ENCODE measurements at places on chromosomes 5 and 9. TPM values are rescaled to one million over a fixed set of nuclear protein-coding genes. Genes with fewer than 3 reads are reported as not detected.
A peak's percentile ranks its signal among the peaks of the same experiment; 100 is the strongest.

DNA sequence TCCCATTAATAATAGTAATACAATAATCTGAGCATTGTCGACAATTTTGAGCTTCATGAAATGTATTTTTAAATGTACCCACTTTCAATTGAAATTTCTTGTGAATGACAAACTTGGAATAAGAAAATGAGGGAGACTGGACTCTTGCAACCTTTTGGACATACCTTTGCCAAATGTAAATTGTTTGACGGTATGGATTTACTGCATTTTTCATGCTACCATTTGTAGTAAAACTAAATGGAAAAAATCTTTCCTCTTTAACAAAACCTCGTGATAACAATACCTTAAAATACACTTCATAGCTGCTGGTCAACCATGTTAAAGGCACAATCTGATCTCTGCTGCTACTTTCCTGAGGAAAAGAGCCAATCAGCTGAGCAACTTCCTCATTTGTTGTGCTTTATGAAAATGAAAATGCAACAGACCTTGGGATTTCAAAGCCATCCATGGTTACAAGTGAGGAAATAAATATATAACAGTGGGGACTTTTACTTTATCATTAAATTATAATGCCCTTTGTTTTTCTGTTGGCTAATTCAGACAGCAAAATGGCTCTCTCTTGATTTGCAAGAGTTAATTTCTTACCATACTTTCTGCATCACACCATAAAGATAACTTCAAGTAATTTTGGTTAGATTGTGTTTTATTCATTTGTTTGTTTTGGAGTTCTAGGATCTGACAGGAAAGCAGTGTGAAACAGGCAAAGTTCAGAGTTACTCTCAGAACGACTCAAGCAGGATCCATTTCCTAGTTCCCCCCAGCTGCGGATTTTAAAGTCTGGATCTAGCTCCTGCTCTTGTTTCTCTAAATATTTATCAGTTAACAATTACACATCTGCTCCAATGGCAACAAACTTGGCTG lies 1.1 kb downstream of the ALDH1A1 start:
- DNase-seq: no peak

DNA sequence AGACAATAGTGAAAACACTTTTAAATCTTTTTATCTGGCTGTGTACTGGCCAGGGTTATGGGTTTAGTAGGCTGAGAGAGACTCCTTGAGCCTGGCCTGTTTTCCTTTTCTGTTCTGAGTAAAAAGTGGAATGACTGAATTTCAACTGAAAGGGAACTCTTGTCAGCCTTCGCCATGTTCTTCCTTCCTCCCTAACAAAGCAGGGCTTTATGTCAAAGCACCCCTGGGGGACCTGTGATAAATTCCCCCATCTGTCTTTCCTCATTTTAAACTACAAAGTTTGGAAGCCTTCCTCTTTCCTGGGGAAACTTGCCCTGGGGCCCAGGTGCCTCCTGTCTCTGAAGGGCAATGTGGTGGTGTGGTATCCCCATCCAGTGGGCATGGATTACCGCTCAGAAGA lies 29.7 kb downstream of the LARP1 start:
- DNase-seq: no peak

DNA sequence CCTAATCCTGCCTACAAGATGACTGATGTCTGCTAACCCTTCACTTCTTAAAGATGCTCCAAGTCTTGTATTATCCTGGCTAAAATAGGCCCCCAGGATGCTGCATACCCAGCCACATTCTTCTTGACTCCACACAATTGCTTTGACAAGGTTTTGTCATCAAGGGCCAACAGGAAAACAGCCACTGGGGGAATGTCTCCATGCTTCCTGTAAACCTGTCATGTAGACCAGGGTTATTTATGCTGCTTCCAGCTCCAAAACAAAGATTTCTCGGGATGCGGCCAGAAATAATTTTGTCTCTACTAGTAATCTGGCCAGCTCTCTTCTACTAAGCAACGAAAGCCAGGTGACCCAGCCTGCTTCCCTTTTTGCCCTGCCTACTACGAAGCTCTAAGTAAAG lies 53.8 kb downstream of the SHB start:
- DNase-seq: no peak

DNA sequence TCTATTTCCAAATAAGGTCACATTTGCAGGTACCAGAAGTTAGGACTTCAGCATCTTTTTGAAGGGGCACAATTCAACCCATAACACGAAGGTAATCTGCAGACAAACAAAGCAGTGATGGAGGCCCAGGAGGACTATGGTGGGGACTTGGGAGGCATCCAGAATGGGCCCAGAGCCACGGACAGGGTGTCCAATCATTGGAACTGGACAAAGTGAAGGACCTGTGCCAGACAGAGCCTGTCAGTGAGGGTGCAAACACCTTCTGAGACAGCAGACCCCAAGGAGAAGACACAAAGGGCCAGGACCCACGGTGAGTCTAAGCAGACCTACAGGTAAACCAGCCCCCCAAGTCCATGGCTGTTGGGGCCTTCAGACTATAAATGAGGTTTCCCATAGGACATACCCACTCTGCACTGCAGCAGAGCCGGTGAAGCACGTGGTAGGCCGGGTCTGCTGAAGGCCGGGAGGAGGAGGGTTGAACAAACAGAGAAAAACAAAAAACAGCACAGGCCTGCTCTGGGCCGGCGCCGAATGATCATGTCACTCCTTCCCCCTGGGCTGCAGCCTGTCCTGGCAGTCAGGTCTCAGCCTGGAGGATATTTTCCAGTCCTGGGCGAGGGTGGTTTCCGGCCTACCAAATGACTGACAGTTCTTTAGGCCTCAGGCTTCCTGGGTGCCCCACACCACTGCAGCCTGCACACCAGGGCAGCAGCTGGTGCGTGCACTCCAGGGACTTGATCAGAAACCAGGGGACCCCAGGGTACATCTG lies 84.4 kb downstream of the COL23A1 start:
- DNase-seq: no peak

- DNase-seq: no peak
These were observed 971.3 kb upstream of the CDH18 start for GRCh38 chr5:20959347-20959746.

Gene SHLD3
- 2.8 TPM for total RNA-seq

DNA sequence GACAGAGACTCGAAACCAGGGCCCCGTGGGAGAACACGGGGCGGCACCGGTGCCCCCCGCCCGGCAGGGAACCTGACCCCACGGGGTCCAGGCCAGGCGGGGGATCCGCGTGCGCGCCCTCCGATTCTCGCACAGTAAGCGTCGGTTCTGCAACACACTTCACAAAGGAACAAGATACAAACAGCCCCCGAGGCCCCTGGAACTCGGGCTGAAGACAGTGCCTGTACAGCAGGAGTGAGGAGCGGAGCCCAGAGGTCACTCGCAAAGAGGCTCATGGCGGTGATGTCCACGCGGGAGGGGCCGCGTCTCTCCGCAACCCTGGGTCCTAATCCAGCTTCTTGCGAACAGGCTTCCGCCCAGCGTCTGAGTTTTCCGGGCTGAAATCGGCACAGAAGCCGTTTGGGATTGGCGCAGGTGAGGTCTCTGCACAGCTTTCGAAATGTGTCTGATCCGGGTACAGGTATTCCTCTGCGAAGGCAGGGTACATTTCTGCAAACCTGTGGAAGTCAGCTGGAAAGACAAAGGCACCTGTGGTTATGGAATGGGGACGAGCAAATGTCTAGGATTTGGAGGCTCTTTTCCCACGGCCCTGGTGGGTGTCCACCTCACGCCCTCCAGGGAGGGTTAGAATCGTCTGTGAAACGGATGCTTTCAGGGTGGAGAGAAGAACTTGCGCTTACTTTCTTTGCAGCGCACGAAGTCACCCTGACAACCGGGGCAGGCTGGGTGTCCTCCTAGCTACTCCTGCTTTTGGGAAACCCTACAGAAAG lies 18.3 kb upstream of the SLC6A3 start:
- no peak for DNase-seq

DNA sequence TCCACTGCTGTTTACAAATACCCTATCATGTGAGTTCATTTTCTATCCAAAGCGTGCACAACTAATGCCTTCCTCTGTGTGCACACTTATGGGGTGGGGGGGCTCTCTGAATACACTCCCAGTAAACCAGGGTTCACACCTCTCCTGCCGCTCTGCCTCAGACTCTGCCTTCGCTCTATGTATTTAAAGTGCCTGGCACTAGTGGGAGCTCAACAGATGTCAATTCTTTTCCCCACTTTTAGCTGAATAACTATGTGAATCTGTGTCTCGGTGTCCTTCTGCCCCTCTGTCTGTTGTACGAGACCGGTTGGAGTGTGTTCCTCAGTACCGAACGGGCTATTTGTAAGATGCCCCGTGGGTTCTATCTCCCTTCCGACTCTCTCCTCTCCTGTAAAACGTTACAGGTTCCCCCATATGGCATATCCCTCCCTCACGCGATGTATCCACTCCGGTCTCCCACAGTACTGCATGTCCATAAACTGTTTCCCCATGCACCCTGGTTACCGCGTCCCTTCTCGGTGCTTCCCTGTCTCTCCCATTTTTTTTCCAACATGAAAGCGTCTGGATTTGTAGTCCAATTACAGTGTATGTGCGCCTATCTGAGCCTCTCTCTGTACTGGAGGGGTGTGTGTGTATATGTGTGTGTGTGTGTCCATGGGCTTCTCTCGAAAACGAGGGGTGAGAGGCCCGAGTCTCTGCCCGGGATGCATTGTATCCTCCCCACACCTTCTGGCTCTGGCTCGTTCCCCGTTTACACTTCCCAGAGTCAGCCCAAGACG lies 1.6 kb downstream of the ELL2 start:
- no peak for DNase-seq

DNA sequence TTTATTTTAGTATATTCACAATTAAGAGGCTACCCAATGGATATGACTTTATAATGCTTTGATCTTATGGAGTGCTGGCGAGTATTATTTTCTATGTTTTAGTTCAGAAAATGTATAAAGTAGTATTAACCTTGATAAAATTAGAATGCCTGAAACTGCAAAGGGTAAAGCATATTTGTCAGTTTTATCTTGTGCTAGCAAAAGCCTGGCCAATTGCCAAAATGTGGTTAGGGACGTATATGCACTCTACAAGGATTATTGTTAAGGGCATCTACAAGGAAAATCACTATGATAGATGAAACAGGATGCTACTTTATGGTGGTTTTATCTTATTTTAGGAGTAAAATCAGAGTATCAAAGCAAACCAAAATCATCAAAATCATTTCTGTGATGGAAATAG lies 281.7 kb downstream of the CCDC171 start:
- DNase-seq: no peak

GRCh38 chr5:144144956-144145751 lies 25.3 kb downstream of the YIPF5 start:
- no peak for DNase-seq

DNA sequence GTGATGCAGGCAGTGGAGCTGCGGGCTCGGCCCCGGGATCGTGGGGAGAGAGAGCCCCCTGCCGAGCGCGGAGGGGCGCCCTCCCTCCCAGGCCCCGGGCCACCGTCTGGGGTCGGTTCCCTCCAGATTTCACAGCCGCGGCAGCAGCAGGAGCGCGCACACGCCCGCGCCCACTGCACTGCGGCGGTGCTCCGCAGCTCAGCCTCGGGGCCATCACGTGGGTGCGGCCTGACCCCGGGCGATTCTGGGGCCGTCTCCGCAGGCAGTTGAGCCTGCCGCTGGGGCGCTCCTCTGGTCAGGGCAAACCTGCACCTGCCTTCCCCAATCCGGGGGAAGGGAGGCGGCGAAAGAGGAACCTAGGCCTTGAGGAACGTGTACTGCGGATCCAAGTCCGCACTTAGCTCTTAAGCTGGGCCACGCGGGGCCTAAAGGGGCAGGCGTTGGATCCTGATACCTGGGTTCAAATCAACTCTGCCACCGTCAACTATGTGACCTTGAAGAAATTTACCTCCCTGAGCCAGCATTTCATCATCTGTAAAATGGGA lies 9.4 kb upstream of the DELE1 start:
- DNase-seq: no peak

DNA sequence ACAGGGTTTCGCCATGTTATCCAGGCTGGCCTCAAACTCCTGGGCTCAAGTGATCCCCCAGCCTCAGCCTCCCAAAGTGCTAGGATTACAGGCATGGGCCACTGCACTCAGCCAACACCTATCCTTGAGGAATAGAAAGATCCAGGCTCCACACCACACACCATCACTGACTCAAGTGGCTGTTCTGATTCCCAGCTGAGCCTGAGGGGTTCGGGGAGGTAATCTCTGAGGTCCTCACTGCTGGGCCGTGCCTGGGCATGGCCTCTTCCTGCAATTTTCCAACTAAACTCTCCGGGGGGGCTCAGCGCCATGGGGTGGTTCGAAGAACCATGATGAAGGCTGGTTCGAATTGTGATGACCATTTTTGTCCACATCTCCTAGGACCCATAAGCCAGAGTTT lies 31.0 kb upstream of the IL17B start:
- DNase-seq: no peak

GRCh38 chr9:118367383-118367782 lies 663.2 kb downstream of the TLR4 start:
- peak; percentile 5 for DNase-seq

DNA sequence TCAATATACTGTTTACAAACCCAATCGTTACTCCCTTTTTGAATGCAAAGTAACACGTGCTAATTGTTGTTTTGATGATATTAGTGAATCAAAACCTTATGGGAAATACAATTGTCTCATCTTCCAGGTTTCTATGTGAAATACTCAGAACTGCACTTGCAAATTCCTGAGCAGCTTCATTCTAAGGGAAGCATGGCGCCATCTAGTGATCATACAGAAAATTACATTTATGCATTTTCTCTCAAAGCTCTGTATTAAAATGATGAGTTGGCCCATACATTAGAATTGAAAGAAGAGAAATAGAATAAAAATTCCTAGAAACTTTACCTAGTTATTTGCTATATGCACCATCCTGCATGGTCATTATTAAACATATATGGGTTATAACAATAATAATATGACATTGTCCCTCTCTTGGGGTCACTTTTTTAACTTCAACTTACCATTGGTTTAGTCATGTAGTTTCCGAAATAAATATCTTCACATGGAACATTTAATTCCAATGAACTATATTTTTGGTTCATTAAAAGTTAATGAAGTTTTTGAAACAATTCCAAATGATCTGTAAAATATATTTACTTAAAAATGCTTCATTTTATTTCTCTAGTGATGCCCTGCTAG lies 220.0 kb downstream of the PDE4D start:
- DNase-seq: no peak

- DNase-seq: no peak
These were observed 70.6 kb downstream of the DOCK2 start for GRCh38 chr5:169707686-169708085.

DNA sequence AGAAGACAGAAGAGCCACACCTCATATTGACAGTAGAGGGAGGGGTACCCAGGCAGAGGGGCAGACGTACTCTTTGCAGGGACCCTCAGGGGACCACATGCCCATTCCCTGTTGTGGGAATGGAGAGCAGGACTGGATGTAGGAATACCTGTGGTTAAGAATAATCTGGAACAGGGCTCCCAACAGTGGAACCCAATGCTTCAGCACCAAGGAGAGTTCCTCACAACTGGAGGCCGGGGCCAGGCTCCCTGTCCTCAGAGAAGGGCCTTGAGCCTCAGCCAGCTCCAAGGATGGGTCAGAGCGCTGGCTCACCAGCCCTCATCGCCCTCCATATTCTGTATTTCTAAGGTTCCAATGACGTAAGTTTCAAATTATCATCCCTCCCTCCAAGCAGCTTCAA lies 7.4 kb upstream of the SHC3 start:
- DNase-seq: no peak

- no peak for DNase-seq
These were observed 83.8 kb downstream of the SEMA4D start for GRCh38 chr9:89413963-89414638.

Data from GM12878 (cell line).